ENCODE measurements at places on chromosomes 5 and 9.

- no peak for DNase-seq
Measured at GRCh38 chr5:89948977-89949376, 460.6 kb downstream of the CETN3 start.

DNA sequence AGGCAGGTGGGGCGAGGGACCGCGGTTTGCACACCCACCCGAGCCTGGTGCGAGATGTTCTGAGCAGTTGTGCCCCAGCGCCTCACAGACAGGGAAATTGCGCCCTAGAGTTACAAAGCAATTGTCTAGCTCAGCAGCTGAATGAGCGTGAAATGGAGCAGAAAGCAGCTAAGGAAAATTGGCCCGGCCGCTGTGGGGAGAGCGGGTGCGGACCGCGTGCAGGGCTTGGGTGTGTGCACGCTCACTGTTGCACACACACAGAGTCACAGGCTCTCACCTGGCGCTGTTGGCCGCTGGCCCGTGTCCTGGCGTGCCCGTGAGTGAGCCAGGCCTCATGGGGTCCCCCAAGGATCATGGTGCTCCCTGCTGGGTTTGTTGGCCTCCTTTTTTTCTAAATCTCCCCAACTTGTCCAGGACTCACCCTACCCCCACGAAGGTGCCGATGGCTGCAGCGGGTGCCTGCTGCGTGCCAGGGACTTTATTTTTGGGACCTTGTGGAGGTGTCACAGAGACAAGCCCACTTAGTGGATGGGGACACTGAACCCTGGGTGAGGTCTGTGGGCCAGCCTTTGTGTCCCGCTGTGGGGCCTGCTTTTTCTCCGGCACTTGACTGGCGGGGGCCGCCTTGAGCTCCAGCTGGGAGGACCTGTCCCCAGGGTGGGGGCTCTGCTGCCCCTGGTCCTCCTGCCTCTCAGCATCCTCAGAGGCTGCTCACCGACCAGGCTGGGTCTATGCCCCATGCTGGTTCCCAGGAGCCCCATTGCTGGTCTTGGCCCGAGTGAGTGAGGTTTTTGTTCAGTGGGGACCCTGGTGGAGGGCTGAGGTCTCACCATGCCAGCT, 5.2 kb downstream of the RXRA start:
- DNase-seq = no peak

GRCh38 chr5:105304859-105305258, 1742.3 kb upstream of the NUDT12 start:
- no peak for DNase-seq

DNA sequence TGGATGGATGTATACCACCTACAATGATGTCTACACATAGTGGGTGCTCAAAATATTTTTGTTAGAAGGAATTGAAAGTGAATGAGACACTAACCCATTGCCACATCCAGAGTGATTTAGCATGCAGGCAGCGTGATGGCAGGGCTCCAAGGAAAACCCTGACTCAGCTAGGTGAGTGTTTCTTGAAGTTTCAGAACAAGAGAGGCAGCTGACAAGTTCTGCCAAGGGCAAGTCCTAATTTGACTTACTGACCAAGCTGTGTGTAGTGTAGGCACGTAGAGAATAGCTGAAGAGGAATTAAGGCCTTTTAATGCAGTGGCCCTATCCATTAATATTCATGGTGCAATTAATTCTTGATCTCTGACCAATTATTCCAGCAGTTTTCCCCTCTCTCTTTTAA, 107.8 kb upstream of the ATP10B start:
- no peak for DNase-seq

DNA sequence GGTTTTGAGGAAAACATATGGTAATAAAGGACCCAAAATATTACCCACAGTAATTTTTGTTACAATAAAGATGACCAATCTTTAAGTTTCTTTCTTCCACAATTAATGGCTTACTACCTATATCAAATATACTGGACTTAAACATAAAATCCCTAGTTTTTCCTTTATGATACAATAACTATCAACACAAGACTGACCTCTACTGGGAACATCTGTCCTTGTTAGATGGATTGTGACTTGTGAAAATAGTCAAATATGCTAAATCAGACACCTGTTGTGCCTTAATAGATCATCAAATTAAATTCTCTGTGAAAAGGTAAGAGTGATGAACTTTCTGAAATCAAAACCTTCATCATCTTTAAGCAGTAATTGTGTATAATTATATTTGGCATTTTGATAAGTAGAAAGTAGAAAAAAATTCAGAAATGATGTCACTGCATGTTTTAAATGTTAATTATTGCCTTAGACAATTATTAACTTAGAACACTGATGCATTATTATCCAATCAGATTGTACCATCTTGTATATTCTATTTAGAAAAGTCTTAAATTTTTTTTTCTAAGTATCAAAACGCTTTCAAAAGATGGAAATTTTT, 113.6 kb downstream of the DEPDC1B start:
- DNase-seq = no peak

- DNase-seq = peak; percentile 54
Measured at GRCh38 chr5:176675676-176676360, 28.5 kb downstream of the TSPAN17 start.

- no peak for DNase-seq
Measured at GRCh38 chr5:80194468-80194867, 61.4 kb downstream of the SERINC5 start.

DNA sequence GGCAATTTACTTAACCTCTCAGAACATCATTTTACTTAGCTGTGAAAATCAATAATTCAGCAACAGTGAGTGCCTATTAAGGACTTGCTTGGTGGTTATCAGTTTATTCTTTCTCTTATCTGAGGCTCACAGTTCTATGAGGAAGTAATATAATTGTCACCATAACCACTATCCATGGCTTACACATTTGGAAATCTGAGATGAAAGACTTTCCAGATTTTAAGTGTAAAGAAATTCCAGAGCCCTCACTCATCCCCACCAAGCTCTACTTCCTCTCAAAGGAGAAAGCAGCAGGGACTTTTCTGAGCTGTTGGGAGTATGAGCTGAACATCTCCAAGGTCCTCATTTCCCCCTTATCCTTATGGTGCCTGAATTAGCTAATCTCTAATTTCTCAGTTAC, 321.5 kb downstream of the FBXL7 start:
- DNase-seq = no peak

GRCh38 chr5:126365446-126366198, 57.6 kb upstream of the GRAMD2B start:
- no peak for DNase-seq

DNA sequence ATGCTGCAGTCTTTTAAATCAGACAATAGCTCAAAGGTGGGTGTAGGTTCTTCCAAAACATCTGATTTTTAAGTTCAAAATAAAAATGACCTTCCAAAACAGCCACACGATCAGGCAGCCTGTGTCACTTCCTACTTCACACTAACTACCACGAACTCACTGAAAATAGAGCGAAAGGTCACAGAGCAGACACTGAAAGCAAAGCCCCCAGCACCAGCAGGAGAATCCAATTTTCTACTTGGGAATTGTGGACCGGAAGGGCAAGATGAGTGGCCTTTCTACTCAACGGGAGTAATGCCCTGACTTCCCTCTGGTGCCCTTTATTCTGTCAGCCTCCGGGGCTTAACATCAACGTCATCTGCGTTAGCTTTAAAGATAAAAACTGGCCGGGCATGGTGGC, 107.8 kb upstream of the FAM120A start:
- no peak for DNase-seq

- DNase-seq = no peak
Measured at GRCh38 chr5:93076096-93076495, 504.9 kb downstream of the NR2F1-AS1 start.

GRCh38 chr9:112421771-112422222, 41.9 kb downstream of the HSDL2 start:
- DNase-seq = no peak

GRCh38 chr5:59036274-59036961, 453.5 kb downstream of the RAB3C start:
- DNase-seq = no peak

DNA sequence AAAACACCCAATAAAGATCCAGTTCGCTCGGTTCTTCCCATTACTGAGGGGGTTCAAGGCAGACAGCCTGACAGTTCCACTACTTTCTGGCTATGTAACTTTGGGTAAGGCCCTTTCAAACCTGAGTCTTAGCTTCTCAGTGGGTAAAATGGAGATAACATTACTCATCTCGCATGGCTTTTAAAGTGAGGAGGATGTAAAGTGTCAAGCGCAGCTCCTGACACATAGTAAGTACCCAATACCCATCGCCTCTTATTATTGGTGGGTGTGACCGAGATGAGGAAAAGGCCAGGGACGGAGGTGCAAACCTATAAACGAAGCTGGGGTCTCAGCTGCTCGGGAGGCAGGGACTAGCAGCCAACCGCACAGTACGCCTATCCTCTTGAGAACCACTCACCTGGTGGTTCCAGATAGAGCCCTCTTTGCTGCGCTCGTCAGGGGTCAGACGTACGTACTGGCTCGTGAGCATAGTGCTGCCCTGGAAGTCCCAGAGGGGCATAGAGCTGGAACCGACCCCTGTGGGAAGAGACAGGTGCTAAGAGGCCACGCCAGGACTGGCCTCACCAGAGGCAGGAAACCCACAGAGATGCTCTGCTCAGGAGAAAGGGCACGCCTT, 584 bp downstream of the LMAN2 start:
- no peak for DNase-seq

DNA sequence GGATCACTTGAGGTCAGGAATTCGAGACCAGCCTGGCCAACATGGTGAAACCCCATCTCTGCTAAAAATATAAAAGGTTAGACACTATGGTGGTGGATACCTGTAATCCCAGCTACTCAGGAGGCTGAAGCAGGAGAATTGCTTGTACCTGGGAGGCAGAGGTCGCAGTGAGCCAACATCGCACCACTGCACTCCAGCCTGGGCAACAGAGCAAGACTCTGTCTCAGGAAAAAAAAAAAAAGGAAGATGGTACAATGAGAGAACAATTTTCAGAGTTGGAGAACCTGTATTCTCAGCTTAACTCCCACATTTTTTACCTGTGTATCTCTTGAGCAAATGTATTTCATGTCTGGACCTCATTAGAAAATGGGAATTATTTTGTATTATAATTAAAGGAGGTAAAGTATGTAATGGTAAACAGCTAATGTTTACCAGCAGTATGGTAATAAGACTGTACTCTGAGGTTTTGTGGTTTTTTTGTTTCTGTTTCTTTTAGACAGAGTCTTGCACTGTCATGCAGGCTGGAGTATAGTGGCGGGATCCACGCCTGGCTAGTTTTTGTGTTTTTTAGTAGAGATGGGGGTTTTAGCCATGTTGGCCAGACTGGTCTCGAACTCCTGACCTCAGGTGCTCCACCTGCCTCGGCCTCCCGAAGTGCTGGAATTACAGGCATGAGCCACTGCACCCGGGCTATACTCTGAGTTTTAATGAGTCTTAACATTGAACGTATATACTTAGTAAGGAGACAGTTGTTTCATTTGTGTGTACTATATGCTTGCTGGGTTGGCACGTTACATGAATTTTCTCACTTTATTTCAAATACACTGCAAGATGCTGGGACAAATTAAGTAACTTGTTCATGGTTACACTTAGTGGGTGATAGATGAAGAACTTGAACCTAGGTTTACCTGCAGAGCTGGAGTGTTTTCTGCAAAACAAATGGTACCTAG, 16.2 kb downstream of the UHRF2 start:
- no peak for DNase-seq

DNA sequence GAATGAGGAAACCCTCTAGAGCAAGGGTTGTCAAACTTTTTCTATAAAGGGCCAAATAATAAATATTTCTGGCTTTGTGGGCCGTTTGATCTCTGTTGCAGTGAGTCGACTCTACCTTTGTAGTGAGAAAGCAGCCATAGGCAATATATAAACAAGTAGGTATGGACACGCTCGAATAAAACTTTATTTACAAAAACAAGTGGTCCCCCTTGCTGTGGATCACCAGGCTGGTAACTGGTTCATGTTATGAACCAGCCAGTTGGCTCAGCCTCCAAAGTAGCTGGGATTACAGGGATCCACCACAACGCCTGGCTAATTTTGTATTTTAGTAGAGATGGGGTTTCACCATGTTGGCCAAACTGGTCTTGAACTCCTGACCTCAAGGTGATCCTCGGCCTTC, 118.5 kb downstream of the GPBP1 start:
- no peak for DNase-seq

- peak; percentile 26 for DNase-seq
Measured at GRCh38 chr5:126516133-126516532, 78.9 kb downstream of the ALDH7A1 start.

- no peak for DNase-seq
Measured at GRCh38 chr5:172178991-172179989, 8.7 kb downstream of the STK10 start.

- no peak for DNase-seq
Measured at GRCh38 chr5:180553530-180553929, 37.8 kb downstream of the SCGB3A1 start.

GRCh38 chr5:56705217-56705616, 110.1 kb upstream of the MAP3K1 start:
- no peak for DNase-seq

DNA sequence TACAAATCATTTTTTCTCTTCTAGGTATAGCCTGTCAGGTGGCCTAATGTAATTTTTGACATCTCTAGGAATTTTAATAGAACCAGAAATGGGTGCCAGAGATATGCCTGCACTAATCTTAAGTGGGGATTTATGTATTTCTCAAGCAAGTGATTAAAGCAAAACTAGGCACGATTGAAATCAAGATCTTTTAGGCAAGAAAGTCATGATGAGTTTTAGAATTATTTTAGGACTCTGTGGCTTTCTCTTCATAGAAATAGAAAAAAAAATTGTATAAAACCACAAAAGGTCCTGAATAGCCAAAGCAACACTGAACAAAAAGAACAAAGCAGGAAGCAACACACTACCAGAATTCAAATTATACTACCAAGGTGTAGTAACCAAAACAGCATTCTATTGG, 952 bp upstream of the AMACR start:
- DNase-seq = no peak

GRCh38 chr5:107248066-107248695, 422.6 kb downstream of the EFNA5 start:
- DNase-seq = peak; percentile 43

GRCh38 chr9:78863531-78863930, 566.6 kb downstream of the PSAT1 start:
- DNase-seq = no peak

- DNase-seq = no peak
Measured at GRCh38 chr9:91765296-91765695, 184.7 kb downstream of the ROR2 start.

DNA sequence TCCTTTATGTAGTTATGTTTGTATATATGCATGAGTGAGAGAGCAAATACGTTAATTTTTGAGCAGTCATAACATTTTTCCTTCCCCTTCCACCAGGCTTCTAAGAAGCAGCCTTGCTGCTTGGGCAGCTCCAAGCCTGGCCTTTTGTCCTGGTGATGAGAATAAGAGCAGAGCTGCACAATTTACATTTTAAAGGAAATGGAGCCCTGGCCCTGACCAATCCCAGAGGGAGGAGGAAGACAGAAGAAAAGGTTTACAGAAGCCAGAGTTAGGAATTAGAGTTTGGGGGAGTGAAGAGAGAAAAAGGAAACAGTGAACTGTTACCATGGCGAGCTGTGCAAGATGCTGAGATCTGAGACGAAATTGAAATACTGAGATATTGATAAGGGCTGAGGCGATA, 25.3 kb upstream of the EFNA5 start:
- DNase-seq = peak; percentile 92

Data from HAP-1 (cell line).